ENCODE measurements at places on chromosomes 6 and 20.

DNA sequence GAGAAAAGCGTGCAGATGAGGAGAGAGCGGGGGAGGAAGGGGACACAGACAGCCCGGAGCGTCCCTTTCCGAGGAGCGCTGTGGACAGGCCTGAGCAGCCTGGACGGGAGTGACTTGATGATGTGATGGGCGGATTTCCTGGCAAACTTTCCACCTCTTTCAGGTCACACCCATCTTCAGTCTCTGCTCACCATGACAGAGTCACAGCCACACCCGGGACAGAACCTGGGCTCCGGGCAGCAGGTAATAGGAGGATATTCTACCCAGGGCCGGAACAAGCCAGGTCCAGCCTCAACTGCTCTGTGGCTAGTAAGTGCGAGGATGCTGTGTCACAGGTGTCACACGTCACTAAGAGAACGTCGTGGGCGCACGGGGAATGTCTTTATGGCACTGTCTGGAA is 84.3 kb downstream of the THBS2 start:
- no peak for DNase-seq

- no peak for DNase-seq
Observed at GRCh38 chr6:35474131-35474941, 6.1 kb downstream of the RPL10A start.

DNA sequence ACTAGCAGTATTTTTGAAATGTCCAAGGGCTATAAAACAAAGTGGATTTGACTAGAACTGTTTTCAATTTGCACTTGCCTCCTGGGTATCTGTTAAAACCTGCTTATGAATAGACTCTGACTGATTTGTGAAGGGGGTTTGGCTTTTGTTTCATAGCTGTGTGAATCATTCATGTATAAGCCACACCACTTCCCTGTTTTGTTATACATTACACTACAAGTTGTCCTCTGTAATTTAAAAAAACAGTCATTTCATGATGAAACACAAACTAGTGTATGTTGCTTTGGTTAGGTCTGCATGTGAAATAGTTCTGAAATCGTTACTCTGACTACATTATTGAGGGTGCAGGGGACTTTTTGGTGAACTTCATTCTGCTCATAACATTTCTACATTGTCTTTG is 121.7 kb downstream of the NKAIN2 start:
- DNase-seq, result no peak

- DNase-seq, result no peak
Observed at GRCh38 chr6:169188475-169188874, 65.2 kb downstream of the THBS2 start.

GRCh38 chr6:142444376-142444775 is 142.6 kb downstream of the ADGRG6 start:
- no peak for DNase-seq

- no peak for DNase-seq
Observed at GRCh38 chr6:129759796-129760605, 50.0 kb upstream of the ARHGAP18 start.

GRCh38 chr20:62370115-62370806 is 3.1 kb upstream of the LAMA5 start:
- DNase-seq, result no peak

- DNase-seq, result no peak
Observed at GRCh38 chr6:11875325-11876109, 96.9 kb upstream of the ADTRP start.

- no peak for DNase-seq
Observed at GRCh38 chr6:40244699-40245098, 310.4 kb upstream of the MOCS1 start.

DNA sequence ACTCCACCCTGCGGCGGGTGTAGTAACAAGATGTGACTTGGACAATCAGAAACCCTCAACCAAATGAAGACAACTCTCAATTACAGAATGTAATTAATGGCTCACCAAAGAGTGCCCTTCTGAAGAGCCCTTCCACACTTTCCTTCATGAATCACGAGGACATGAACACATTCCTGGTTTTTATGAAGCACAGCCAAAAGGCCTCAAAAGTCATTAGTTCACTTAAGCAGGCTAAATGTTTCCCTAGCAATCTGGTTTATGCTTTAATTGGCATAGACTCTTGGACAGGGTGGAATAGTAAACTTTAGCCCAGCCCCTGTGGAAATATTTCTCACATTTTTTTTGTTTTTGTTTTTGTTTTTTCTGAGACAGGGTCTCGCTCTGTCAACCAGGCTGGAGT is 20.5 kb downstream of the CPNE5 start:
- DNase-seq, result no peak

GRCh38 chr20:25296094-25297093 is 48.5 kb downstream of the PYGB start:
- DNase-seq, result no peak
